ENCODE measurements at places on chromosomes 6 and 20.

- no peak for DNase-seq
These were observed 172.2 kb upstream of the CENPW start for GRCh38 chr6:126167726-126168125.

DNA sequence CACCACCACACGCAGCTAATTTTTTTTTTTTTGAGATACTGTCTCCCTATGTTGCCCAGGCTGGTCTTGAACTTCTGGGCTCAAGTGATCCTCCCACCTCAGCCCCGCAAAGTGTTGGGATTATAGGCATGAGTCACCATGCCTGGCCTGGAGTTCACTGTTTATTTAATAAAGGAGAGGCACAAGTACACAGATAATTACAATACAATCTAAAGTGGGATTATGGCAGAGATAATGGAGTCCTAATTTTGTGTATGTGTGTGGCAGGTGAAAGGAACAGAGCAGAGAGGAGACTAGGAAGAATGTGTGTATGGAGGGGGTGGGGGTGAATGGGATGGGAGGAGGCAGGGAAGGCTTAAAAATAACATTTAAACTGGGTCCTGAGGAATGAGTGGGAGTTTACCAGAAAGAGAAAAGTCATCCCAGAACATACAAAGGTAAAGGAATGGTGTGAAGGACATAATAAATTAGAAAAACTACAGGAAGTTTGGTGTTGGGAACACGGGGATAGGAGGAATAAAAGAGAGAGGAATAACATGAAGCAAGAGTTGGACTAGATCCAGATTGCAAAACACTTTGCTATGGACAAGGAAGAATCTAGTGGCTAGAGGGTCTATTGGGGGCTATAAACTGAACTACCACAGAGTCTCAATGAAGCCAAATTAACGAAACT lies 4.4 kb downstream of the NCOA5 start:
- no peak for DNase-seq

GRCh38 chr6:131197716-131198115 lies 62.4 kb downstream of the AKAP7 start:
- peak; percentile 4 for DNase-seq

- DNase-seq, result no peak
These were observed 135.0 kb upstream of the TNFAIP3 start for GRCh38 chr6:137731960-137732616.

DNA sequence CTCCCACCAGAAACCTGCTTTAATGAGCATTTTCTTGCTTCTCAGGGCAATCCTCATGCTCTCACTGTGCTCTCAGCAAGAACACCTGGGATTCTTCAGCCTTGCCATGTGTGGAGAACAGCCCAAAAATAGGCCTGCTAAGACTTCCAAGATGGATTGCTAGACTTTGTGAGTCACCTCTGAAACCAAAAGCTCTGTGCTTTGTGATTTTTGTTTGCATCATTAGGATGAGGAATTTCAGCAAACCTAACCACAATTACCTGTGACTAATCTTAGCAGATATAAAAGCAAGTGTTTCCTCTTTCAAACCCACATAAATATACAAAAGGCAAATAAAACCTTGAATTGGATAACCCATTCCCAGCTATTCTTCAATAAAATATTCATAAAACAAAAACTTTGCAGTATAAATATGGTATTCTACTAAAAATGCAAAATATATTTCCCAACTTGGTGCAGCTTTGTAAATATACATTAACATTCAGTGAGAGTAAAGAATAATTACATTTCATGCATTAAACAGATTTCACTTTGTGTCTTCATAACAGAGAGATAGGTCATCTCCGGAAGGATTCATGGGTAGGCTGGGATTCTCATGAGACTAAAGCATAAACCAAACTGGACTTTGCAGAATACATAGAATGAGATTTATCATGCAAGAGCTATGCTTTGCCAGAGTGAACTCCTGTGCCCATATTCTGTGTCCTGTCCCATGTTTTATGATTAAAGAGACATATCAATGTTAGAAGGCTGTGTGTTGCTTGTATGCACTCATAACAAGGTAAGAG lies 33.5 kb downstream of the TPBG start:
- no peak for DNase-seq

DNA sequence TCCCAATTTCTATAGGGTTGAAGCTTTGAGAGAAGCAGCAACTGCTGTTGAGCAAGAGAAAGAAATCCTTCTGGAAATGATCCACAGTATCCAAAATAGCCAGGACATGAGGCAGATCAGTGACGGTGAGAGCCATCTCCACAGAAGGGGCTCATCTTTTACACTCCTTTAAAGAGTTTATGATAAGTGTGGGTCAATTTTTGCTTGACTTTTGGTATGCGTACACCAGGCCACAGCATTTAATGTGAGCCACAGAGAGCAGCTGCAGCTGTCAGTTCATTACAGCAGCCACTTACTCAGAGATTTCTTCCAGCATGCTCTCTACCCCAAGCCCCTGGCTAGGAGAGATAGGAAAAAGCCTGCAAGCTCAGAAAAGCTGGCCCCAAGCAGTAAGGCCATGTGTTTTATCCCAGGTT lies 9.9 kb downstream of the BAG2 start:
- no peak for DNase-seq

DNA sequence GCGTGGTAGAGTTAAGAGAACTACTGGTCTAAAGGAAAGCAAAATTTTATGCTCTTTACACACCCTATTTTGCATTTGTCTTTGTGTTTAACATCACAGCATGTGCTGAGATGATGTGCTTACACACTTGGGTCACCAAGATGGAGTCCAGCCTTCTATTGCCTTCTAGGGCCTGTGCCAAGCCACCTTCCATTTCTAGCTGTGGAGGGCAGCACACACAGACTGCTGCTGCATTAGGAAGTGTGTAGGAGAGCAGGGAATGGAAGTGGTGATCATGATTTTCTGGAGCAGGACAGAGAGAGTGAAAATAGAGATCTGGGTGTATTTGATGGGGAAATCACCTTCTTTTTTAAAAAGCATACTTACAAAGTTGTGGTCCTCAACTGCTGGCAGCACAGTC lies 191.6 kb downstream of the SOX4 start:
- DNase-seq, result no peak

DNA sequence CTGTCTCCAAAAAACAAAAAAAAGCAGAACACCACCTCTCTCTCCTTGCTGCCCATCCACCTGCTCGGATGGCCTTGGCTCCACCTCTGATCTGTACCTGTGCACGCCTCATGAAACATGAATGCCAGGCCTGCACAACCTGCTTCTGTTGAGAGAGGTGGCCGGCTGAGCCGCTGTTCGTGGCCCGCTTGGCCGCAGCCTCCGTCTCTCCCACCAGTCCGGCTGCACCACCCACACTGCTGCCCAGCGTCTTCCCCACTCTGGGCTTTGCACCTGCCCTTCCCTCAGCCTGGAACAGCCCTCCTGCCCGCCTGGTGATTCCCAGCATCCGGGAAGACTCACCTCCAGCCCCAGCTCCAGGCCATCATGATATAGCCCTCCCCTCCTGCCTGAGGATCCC lies 12.2 kb upstream of the ZBTB46 start:
- no peak for DNase-seq

GRCh38 chr20:61662968-61663331 lies 402.7 kb downstream of the TAF4 start:
- no peak for DNase-seq

- peak; percentile 66 for DNase-seq
These were observed 598 bp downstream of the HLA-B start for GRCh38 chr6:31356216-31356945.

- DNase-seq, result no peak
These were observed 76.8 kb downstream of the ZDHHC14 start for GRCh38 chr6:157457787-157458186.

DNA sequence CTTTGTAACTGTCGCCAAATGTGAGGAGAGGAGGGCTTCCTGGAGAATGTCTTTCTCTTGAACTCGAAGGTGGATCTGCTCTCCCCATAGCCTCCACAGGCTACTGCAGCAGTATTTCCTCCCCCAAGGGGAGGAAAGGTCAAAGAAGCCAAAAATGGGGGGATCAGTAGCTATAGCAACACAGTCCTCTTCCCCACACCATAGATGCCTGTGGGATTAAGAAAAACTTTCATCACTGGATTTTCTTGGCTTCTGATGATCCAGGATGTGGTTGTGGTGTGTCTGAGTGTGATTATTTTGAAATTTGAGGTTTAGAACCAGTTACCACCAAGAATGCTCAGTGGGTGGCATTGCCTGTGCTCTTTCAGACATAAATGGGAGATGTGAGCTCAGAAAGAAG lies 140.1 kb upstream of the SPACA1 start:
- DNase-seq, result peak; percentile 6

GRCh38 chr20:17748279-17748678 lies 48.5 kb downstream of the BANF2 start:
- no peak for DNase-seq

DNA sequence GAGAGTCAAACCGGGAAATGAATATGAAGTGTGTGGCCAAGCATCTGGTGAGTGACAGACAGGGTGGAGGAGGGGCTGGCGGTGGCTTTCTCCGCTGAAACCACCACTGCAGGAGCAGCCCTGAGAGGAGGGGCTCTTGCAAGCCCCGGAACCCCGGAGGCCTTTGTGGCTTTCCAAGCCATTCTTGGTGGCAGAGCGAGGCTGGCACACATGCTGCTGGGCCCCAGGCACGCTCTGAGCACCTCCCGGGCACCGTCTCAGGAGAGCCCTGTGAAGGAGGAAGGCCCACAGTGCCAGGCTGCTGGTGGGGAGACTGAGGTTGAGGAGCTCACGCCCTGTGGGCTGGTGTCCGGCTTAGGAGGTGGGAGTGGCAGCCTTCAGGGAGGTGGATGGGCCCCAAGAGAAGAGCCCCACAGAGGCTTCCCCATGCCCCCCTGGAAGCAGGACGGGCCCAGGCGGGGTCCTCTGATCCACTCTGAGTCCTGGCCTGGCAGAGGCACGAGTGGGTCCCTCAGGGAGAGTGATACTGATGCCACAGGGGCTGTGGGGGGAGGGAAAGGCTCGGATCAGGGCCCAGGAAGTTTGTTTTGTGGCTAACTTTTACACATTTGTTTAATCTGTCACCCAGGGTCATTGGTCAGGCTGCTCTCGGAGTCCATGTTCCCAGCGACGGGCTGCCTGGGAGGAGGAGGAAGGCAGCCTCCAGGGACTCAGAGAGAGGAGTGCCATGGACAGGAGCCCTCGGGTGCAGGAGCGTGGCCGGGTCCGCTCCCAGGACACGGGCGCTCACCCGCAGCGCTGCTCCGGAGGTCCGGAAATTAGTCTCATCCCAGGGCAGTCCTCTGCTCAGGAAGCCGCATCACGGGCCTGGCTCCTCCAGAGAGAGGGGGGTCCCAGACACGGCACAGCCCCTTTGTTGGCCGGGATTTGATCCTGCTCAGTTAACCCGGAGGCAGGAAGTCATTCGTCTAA lies 170.7 kb downstream of the ERMARD start:
- peak; percentile 54 for DNase-seq

DNA sequence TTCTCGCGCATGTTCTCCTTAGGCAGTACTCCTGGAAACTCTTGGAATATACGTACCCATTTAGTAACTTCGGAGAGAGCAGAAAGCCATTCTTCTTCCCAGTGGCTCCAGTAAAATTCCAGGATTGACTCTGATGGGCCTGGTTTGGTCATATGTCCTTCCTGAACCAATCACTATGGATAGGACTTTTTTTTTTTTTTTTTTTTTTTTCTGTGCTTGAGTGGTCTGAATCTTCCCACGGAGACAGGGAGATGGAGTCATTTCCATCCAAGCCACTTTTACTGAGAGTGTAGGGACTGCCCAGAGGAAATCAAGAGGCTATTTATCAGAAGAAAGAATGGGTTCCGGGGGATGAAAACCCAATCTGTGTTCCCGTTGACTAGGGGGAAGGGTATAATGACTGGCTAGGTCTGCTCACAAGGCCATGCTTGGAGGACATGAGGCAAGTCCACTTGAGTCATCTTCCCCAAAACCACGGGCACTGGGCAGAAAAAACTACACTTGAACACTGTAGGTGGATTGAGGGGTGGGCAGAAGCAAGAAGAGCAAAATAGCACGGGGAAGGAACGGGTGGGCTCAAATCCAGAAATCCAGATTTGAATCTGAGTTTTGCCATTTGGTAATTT lies 35.4 kb upstream of the MRPS18A start:
- DNase-seq, result no peak

- DNase-seq, result no peak
These were observed 121.0 kb downstream of the MRPL14 start for GRCh38 chr6:44006123-44006871.

GRCh38 chr20:47292581-47292980 lies 63.9 kb downstream of the ZMYND8 start:
- no peak for DNase-seq

GRCh38 chr6:146700078-146700686 lies 101.4 kb downstream of the ADGB start:
- DNase-seq, result peak; percentile 9

DNA sequence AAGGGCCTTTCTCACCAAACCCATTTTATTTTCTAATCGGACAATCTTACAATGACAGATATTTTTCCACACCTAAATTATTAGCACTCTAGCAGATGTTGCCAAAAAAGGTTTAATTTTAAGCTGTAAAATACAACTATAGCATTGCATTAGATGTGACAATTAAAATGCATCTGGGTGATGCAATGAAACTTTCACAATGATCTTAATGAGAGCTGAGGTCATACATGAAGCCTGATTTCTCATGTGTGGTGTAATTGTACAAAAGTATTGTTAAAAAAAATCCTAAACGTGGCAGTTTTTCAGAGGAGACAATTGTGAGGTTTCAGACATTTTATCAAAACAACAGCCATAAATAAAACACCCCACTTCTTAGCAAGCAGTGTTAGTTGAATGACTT lies 606.0 kb downstream of the HDGFL1 start:
- DNase-seq, result no peak

DNA sequence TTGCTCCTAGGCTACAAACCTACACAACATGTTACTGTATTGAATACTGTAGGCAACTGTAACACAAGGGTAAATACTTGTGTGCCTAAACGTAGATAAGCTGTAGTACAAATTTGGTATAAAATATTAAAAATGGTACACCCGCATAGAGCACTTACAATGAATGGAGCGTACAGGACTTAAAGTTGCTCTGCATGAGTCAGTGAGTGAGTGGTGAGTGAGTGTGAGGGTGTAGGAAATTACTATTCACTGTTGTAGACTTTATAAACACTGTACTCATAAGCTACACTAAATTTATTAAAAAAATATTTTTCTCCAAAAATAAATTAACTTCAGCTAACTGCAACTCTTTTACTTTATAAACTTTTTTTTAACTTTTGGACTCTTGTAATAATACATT lies 391.6 kb downstream of the ADGRB3 start:
- no peak for DNase-seq

GRCh38 chr6:132401618-132402285 lies 477 bp upstream of the MOXD1 start:
- DNase-seq, result no peak

GRCh38 chr6:7108964-7109836 lies 1.4 kb downstream of the RREB1 start:
- DNase-seq, result peak; percentile 49

- no peak for DNase-seq
These were observed 266.4 kb downstream of the MAFB start for GRCh38 chr20:40422656-40423055.

- no peak for DNase-seq
These were observed 1.7 kb downstream of the BTN3A3 start for GRCh38 chr6:26441977-26442376.

GRCh38 chr6:106733386-106733785 lies 104.0 kb downstream of the QRSL1 start:
- DNase-seq, result no peak

GRCh38 chr6:128149796-128150195 lies 248.9 kb upstream of the THEMIS start:
- DNase-seq, result no peak
